ENCODE measurements at places on chromosomes 4 and X. TPM values are rescaled to one million over a fixed set of nuclear protein-coding genes. Genes with fewer than 3 reads are reported as not detected.

The CXCL5 gene
- total RNA-seq, result 1.7 TPM

The OTUD6A gene
- not detected for total RNA-seq

The RAI2 gene
- total RNA-seq, result not detected

The BST1 gene
- 4.4 TPM for total RNA-seq

The DTHD1 gene
- not detected for total RNA-seq

The SRPX gene
- total RNA-seq, result 129 TPM

The SATL1 gene
- total RNA-seq, result not detected

The LNX1 gene
- total RNA-seq, result 0.34 TPM

The SPANXC gene
- total RNA-seq, result not detected

The FTHL17 gene
- total RNA-seq, result not detected

The HERC6 gene
- 34.5 TPM for total RNA-seq

The FAM193A gene
- 13.5 TPM for total RNA-seq

The TRO gene
- 2.0 TPM for total RNA-seq

The RASSF6 gene
- 1.2 TPM for total RNA-seq

The SASH3 gene
- total RNA-seq, result not detected

The MAGEA8 gene
- not detected for total RNA-seq

The FRMPD4 gene
- total RNA-seq, result 0.07 TPM

The NLGN4X gene
- total RNA-seq, result 0.04 TPM

The ZGRF1 gene
- total RNA-seq, result 13.0 TPM

The ATOH1 gene
- total RNA-seq, result not detected

The PHEX gene
- 0.60 TPM for total RNA-seq

The MAP7D2 gene
- 3.5 TPM for total RNA-seq

The RTL3 gene
- total RNA-seq, result not detected
